ENCODE measurements at places on chromosomes 12 and 14.

DNA sequence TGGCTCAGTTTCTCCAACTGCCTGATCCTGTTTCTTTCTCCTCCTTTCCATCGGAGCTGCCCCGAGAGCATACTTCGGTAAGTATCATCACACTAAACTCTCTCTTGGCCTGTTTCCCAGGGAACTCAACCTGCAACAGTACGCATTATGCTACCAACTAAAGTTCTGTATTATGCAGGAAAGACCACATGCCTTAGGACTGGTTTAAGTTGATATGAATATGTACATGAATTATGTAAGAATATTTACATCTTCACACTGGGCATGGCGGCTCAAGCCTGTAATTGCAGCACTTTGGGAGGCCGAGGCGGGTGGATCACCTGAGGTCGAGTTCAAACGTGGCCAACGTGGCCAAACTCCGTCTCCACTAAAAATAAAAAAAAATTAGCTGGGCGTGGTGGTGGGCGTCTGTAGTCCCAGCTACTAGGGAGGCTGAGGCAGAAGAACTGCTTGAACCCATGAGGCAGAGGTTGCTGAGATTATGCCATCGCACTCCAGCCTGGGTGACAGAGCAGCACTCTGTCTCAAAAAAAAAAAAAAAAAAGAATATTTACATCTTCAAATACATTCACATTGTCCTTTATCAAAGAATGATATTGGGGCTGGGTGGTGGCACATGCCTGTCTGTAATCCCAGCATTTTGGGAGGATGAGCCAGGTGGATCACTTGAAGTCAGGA is 31.9 kb upstream of the VPS33A start:
- no peak for DNase-seq

DNA sequence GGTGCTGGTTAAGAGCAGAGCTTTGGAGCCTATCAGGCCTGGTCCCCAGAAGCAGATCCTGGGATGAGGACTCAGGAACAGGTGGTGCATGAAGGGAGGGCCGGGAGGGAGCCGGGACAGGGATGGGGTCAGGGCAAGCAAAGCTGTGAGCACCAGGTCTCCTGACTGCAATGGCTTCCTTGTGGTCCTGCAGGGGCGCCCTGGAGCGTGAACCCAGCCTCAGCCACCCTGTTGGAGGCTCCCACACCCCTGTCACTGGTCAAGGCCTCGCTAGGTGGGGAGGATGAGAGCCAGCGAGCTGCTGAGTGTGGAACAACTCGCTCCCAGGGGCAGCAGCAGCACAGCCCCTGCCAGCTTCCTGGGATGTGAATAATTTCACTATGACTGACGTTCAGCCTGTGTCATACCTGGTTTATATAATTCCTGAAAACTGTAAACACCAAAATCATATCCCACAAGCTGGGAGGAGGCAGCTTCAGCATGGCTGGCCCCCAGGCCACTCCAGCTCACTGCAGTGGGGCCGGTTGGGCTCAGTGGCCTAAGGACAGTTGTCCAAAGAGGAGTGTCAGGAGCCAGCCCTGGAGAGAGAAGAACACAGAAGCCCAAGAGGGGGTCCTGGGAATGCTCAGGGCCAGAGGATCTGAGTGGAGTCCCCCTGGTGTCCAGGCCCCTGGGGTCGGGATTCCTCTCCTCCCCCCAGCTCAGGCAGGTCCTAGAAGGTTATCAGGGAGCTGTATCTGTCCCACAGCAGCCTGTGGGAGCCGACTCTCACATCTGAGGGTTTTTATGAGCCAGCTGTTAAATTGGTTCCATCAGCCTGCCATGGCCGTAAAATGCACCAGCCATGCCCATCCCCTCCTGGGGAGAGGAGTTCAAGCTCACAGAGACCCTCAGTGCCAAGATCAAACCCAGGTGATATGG is 272.9 kb downstream of the ADGRD1 start:
- DNase-seq = no peak

GRCh38 chr12:106757623-106758348 is 16.7 kb upstream of the RIC8B start:
- DNase-seq = no peak

GRCh38 chr12:38328306-38328895 is 11.8 kb downstream of the ALG10B start:
- DNase-seq = no peak

DNA sequence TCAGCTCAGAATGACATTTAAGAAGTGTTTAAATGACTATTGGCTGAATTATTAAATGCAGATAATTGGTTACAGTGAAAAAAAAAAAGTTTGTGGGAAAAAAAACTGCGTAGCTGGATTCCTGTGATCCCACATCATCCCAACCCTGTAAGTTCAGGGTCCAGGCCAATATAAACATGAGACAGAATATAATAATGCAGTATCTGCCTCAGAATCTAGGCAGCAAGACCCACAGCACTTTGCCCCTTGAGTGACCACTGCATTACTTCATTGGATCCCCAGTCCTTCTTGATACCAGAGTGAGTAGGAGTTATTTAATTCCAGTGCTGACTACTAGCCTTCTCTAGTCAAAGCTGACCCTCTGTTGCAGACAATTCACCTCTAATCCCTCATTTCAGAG is 272.6 kb downstream of the CCER1 start:
- no peak for DNase-seq

GRCh38 chr12:68069275-68069674 is 80.0 kb downstream of the IFNG-AS1 start:
- no peak for DNase-seq

DNA sequence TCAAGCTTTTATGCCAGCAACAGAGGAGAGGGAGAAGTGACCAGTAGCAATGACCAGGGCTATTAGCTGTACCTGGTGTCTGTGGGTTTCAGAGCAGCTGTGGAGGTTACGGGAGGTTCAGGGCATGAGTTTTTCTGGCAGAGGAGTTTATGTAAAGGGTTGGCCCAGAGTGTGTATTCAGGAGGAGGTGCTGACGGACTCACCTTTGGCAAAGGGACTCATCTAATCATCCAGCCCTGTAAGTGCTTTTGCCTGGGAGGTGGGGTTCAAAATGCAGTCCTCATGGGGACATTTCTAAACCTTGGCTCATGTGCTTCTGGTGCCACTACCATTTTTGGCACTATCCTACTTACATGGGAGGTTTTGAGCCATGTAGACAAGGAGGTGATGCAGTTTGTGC is 95.3 kb downstream of the DAD1 start:
- no peak for DNase-seq

DNA sequence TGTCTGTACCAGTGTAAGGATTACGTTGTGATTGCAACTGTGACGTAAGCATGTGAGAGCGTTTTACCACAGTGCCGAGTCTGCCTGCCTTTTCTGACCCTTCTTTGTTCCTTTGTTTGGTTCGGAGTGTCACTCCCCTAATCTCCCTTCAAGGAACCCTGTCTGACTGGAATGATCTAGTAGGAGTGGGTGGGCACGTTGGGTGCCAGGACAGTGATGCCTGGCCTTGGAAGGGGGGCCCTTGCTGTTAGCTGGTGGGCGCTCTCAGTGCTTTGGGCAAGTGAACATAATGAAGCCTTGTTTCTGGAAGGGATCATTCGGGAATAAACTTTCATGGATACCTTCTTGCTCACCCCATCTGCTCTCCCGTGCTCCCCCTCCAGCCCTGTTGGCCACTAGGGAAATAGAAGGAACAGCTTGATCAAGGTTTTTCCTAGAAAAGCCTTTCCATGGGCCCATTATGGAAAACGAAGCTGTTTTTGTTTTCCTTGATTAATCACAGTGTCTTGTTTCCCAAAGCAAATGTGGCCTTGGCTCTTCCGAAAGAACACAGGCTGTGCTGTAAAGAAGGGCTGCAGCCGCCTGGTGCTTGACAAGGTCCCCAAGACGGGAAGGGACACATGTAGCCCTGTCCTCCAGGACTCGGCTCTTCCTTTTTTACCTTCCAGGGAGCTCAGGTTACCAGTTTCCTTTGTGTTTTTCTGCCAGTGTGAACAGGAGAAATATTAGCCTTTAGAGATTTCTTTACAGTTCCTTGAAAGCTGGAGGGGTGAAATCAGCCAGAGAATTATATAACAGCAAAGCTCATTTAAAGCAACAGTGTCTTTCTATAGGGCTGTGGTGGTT is 215.5 kb downstream of the CRADD start:
- no peak for DNase-seq

- DNase-seq = no peak
Measured at GRCh38 chr14:22047115-22047514, 373.5 kb upstream of the OR4E1 start.

- DNase-seq = no peak
Measured at GRCh38 chr14:24398653-24399446, at the start of gene NYNRIN. TSS of gene NYNRIN (plus strand) at chr14:24399003. CDS start at chr14:24399247, 244 bp downstream.

GRCh38 chr12:132078190-132078589 is 65.9 kb downstream of the DDX51 start:
- no peak for DNase-seq

GRCh38 chr12:99810718-99811593 is 163.4 kb downstream of the GARIN6 start:
- DNase-seq = peak; percentile 63

GRCh38 chr14:87960013-87960787 is 32.8 kb downstream of the GALC start:
- DNase-seq = no peak

- DNase-seq = no peak
Measured at GRCh38 chr14:63268771-63269170, 50.0 kb downstream of the GPHB5 start.

DNA sequence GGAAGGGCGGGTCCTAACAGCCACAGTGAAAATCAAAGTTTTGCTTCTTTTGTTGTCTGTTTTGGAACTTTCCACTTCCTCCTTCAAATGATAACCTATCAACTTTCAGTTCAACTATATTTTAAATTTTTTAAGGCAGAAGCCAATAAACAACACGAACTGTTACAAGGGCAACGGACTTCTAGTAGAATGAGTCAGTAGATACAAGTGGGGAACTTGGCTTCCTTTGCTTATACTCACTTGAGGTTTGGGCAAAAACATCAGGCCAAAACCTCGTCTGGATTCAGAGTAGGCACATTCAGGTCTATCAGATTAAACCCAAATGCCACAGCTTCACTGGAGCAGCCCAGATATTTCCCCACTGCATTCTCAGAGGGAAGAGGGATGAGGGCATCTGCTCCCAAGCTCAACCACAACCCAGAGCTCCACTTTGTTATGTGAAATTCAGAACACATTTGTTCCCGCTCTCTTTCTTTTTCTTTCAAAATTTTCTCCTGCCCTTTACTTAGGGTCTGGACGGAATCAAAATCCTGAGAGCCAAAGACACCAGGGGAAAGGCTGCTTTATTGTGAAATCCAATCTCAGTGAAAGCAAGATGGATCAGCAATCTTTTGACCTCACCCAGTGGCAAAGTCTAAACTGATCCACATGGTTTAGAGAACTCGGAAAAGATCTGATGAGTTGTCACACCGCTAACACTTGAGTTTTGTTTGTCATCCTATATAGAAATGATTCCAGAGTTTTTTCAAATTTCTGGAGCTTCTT is 152.5 kb upstream of the BTG1 start:
- DNase-seq = no peak

- peak; percentile 56 for DNase-seq
Measured at GRCh38 chr12:6465467-6466183, 4.9 kb downstream of the VAMP1 start.

DNA sequence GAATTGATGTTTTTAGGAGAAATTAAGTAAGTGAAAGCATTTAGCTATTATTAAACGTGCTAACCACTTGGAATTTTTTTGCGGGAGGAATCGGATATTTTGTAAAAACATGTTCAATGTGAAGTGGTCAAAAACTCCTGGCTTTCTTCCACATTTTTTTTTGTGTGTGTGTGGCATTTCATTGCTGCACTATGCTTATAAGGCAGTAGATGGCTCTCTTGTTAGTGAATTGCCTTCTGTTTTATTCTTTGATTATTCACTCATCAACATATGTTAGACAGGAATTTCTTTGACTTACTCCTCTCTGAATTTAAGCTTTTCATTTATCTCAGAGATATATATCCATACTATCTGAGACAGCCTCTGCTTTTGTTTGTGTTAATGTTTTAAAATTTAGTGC is 71.3 kb downstream of the DERA start:
- no peak for DNase-seq

- DNase-seq = no peak
Measured at GRCh38 chr12:116615141-116615861, 56.1 kb downstream of the MAP1LC3B2 start.

DNA sequence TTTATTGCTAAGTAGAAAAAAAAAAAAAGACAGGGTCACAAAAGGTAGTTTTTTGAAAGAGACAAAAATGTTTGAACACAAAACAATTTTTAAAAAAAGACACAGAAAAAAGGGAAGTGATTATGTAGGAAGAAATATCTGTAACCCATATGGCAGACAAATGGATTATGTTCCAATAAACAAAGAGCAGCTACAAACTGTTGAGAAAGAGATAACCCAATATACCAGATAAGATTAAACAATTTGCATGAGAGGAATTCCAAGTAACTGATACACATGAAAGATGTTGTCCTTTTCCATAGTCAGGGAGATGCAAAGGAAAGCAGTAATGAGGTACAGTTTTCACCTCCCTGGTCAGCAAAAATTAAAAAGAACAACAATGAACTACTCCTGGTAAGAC is 44.9 kb downstream of the PTPRR start:
- DNase-seq = no peak

DNA sequence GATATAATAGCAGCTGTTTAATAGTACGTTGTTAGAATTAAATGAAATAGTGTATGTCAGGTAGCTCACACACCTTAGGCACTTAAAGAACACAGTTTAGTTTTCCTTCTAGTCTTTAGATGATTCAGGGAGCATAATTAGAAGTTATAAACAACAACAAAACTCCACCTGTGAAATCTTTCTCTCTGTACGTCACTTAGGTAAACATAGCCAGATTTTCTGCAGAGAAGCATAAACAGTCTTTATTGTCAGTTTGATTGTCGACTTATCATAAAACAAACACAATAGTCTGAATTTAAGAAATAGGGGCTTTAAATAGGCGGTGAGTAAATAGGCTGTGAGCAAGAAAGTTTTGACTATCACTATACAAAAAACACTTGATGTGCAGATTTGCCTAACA is 84.6 kb upstream of the PKP2 start:
- no peak for DNase-seq

DNA sequence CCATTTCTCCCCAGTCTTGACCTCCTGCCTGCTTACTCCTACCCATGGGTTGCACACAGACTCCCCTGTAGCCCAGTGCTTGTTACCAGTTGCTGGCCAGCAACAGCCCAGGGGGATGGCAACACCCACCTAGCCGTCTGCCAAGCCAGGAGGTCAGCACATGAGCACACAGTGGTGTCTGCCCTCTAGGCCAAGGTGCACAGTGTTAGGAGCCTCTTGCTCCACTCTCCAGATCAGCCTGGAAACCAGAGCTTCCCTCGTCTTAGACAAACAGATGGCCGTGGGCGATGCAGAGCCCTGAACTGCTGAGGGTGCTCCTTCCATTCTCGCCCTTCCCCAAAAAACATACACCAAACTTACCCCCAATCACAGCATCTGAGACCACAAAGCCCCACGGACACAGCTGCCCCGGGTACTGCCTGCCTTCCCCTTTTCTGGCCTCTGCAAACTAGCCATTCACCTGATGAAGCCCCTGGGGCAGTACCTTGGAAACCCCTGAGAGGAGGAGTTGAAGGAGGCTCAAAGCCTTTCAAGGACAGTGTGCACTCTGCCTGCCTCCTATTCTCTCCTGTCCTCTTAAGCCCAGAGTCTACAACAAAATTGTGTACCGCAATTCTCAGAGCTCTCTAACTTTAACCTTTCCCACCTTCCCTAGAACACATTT is 1.0 kb upstream of the GPD1 start:
- no peak for DNase-seq

- DNase-seq = no peak
Measured at GRCh38 chr14:99589031-99589441, 15.0 kb downstream of the CCDC85C start.

- no peak for DNase-seq
Measured at GRCh38 chr14:100703386-100704220, 23.1 kb upstream of the DLK1 start.
